ENCODE measurements at places on chromosomes 3 and 15. TPM values are rescaled to one million over a fixed set of nuclear protein-coding genes. Genes with fewer than 3 reads are reported as not detected.

DNA sequence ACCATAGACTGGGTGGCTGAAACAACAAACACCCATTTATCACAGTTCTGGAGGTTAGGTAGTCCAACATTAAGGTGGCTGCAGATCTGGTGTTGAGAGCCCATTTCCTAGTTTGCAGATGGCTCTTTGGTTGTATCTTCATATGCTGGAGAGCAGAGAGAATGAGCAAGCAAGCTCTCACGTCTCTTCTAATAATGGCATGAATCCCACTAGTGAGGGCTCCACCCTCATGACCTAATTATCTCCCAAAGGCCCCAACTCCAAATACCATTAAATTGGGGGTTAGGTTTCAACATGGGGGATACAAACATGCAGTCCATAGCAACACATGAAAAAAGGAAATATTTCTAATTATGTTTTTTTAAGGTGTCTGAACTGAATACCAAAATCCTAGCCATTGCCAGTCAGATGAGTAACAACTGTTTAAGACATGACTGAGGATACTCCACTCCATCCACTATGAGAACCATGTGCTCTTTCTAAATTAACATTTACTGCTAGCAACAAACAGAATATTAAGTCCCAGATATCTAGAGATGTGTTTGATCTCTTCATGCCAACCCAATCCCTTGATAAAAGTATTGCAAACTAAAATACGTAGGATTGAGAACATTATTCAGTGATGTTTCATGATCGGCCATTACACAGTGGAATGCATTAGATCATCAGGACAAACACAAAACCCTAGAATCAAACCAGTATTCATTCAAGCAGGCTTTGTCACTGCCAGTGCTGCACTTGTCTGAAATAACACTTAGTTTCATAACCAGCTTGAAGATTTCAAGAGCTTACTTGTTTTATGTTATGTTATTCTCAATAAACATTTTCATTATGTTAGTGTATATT lies 340.3 kb downstream of the SLC9A9 start:
- no peak for DNase-seq
- no peaks in the 10 kb centered on the region for H3K27me3 ChIP-seq
- H3K27ac ChIP-seq, result no peak overlapping the region

Gene OSTN
- total RNA-seq, result 1.2 TPM

- DNase-seq, result peak; percentile 66
- H3K27ac ChIP-seq, result peak overlapping the region; percentile 97
- peak overlapping the region; percentile 99 for H3K4me3 ChIP-seq
Observed at GRCh38 chr3:51539291-51539941, 897 bp downstream of the RAD54L2 start.

DNA sequence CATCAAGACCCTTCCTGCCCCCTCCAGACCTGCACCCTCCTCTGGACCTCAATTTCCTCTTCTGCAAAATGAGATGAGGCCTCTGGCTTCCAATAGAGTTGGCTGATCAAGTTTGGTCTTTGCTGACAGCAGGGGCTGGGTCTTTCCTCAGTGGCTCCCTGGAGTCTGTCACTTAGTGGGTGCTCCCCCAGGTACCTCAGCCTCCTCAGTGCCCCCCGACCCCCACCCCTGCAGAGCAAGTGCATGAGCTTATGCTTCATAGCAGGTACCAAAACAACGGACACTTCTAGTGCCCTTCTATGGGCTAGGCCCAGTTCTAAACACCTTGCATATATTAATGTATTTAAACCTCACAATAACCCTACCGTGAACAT lies 6.9 kb upstream of the PLXND1 start:
- H3K4me1 ChIP-seq, result peaks cover 5% of the 10 kb centered on the region
- H3K4me3 ChIP-seq, result no peak overlapping the region
- H3K27me3 ChIP-seq, result peaks cover 5% of the 10 kb centered on the region
- DNase-seq, result no peak
